ENCODE measurements at places on chromosomes 2 and 18.
A peak's percentile ranks its signal among the peaks of the same experiment; 100 is the strongest.

- no peak for DNase-seq
These were observed 302.3 kb upstream of the EPHA4 start for GRCh38 chr2:221874444-221874843.

DNA sequence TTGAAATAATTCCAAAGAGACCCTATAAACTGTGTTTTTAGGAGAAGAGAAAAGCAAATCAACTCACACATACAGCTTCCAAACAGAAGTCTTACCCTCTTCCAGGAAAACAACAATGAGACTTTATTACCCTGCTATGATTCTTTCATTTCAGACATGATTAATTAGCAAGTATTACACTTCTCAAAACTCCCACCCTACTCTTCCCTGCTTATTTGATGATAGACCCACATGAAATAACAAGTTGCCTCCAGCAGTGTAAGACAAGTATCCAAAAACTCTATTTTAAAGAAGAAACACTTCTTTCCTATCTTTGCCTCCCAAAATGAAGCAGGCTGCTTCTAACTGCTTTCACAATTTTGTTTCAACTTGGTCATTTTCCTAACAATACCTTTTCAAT is 4.1 kb downstream of the FIGN start:
- DNase-seq: no peak

DNA sequence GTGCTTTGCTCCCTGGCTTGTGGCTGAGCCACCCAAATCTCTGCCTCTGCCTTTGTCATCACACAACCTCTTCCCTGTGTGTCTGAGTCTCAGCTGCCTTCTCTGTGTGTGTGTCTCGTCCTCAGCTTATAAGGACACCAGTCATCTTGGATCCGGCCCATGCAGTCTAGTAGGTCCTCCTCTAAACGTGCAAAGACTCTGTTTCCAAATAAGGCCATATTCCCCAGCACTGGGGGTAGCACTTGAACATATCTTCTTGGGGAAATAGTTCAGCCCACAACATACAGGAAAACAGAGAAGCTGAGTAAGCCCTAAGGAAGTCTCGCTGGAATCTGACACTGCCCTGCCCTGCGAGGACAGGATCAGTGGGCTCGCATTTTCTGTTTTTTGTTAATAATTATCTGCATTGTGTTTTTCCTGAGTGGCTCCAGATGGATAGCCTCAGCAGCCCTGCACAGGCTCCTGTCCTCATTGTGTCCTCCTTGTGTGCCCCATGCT is 42.1 kb downstream of the MTCL1 start:
- DNase-seq: peak; percentile 76

DNA sequence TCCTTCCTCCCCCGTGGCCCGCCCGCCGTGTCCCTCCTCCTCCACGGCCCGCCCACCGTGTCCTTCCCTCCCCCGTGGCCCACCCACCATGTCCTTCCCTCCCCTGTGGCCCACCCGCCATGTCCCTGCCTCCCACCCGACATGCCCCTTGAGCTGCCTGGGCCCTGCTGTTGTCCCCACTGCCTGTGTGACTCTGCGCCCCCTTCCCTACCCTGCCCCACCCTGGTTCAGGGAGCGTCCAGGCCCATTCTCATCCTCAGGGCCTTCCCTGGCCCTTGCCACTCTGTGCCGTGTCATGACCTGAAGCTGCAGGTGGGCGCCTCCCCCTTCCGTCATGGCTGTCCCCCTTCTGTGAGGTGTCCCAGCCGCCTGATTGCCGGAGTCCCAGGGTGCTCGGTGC is 20.7 kb downstream of the D2HGDH start:
- no peak for DNase-seq

GRCh38 chr2:101479328-101479727 is 4.4 kb upstream of the RFX8 start:
- DNase-seq: no peak

DNA sequence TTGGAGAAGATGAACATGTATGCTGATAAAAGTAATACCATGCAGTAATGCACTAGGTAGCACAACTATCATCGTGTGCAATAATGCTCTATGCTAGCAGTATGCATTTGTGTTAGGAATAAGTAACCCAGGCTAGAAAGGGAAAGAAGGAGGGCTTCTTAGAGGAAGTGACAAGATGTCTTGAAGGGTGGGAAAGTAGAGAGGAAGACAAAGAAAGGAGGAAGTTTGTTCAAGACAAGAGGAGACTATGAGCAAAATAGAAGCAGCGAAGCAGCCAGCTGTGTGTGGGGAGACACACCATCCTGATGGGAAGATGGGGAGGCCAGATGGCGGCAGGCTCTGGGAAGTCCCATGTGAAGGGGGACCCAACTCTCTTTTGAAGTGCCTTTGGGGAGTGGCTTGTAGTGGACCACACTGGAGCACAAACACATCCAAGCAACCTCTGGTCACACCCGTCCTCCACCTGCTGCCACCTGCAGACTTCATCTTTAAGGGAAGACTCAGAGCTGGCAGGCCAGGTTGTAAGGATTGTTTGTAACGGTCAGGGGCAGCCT is 39.9 kb upstream of the INHBB start:
- DNase-seq: no peak

DNA sequence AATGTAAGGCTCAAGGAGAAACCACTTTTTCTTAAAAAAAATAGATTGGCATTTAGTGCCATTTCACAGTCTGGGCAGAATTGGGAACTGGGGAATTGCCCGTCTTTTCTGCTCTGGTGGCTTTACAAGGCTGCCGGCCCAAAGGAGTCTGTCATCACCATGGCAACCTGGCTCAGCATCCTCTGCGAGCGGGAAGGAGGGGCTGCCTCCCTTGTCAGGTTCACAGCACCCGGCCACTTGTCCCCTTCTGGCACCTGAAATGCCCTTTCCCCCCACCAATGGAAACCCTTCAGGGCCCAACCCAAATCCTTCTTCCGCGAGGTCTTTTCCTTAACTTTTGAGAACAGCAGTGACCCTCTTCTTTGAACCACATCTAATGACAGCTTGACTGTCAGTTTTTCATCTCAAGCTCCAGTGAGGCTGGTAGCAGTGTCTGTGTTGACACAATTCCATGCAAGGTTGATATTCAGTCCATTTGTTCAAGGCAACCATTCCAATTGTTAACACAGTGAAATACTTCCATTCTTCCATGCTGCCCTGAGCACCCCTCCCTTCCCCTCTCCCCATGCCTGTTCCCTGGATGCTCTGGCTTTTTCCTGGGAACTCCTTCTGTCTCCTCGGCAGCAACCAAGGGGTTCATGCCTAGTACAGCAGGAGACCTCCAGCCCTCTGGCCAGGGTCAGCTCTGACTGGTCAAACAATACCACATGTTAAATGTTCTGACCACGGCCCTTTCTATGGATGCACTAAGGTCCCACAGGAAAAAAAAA is 79.6 kb downstream of the DNER start:
- no peak for DNase-seq

- DNase-seq: no peak
These were observed 101.3 kb upstream of the GPR45 start for GRCh38 chr2:105140240-105140568.

- DNase-seq: no peak
These were observed 13.1 kb downstream of the PPP3R1 start for GRCh38 chr2:68238955-68239822.

- no peak for DNase-seq
These were observed 19.2 kb upstream of the CAPN13 start for GRCh38 chr2:30826481-30826880.

DNA sequence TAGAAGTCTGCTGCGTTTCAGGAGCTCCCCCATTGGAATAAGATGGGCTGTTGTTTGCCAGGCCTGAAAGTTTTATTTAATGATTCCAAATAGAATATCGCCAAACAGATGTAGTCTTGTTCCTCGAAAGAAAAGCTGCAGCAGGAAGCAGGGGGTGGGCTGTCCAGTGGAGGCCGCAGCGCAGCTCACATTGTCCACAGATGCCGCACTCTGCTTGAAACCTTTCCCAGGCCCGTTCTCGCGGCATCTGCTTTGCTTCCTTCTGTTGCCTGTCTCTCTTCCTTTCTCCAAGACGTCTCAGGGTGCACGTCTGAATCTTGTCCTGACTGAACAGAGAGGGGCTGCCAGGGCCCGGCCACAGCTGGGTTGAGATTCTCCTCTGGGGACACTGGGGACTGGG is 12.4 kb upstream of the IGFBP2 start:
- no peak for DNase-seq

GRCh38 chr18:58960946-58961722 is 96.5 kb downstream of the ZNF532 start:
- no peak for DNase-seq

GRCh38 chr18:34942276-34942675 is 98.9 kb upstream of the MAPRE2 start:
- DNase-seq: no peak

DNA sequence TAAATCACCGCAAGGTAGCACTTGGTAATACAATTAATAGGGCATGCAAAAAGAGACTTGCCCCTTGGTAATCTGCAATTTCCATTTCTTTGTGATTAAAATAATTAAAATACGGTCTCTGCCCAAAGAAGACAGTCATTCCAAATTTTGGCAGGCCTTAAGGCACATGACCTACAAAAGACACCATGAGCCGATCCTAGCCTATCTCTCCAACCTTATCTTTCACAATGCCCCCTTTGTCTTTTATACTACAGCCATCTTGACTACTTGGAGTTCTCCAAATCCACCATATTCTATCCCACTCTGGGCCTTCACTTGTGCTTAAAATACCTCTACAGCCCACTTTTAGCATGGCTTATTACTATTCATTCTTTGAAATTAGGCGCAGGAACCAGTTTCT is 23.3 kb downstream of the CFAP210 start:
- DNase-seq: no peak

DNA sequence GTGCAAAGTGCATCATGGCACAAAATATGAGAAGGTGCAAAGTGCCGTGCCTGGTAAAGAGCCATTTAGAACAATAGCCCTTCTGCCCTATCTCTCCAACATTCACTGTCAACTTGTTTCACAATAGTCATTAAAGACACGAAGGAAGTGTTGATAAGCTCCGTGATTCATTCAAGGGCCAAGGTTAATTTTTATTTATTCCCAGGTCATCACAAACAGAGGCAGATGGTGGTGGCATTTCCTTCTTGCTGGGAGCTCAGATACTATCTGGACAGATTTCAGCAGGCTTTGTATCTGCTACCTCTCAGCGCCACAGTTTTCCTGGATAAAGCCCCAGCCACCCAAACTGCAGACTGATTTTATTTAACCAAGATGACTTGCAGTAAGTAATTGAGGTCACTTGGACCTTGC is 309.3 kb downstream of the ZNF521 start:
- DNase-seq: no peak

GRCh38 chr2:5442736-5443135 is 249.4 kb upstream of the SOX11 start:
- no peak for DNase-seq

DNA sequence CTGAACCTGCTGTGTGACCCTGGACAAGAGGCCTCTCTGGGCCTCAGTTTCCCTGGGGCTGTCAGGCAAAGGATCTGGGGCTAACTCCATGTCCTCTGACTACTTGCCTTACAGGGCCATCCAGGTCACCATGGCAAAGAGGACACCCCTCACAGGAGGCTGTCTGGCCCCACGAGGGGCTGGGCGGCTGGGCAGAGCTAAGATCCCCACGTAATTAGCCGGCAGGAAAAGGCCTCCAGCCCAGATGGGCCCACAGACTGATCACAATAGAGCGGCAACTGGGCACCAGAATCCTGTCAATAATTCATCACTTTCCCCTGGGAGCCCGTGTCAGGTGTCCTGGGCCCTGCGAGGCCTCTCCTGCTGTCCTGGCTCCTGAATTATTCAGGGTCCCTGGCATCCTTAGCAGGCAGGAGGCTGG is 44.8 kb upstream of the OTOF start:
- no peak for DNase-seq

- DNase-seq: peak; percentile 74
These were observed 44.2 kb upstream of the SLC39A10 start for GRCh38 chr2:195612611-195613495.

DNA sequence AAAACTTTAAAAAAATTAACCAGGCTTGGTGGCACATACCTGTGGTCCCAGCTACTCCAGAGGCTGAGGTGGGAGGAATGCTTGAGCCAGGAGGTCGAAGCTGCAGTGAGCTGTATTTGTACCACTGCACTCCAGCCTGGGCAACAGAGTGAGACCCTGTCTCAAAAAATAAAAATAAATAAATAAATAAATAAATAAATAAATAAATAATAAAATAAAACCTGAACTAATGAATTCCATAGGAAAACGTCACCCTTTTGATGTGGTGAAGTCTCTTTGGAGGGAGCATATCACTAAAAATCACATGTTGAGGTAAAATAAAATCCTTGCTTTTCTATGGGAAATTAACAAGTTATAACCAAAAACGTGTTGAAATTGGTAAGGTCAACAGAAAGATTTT is 29.6 kb upstream of the ITGAV start:
- DNase-seq: no peak

DNA sequence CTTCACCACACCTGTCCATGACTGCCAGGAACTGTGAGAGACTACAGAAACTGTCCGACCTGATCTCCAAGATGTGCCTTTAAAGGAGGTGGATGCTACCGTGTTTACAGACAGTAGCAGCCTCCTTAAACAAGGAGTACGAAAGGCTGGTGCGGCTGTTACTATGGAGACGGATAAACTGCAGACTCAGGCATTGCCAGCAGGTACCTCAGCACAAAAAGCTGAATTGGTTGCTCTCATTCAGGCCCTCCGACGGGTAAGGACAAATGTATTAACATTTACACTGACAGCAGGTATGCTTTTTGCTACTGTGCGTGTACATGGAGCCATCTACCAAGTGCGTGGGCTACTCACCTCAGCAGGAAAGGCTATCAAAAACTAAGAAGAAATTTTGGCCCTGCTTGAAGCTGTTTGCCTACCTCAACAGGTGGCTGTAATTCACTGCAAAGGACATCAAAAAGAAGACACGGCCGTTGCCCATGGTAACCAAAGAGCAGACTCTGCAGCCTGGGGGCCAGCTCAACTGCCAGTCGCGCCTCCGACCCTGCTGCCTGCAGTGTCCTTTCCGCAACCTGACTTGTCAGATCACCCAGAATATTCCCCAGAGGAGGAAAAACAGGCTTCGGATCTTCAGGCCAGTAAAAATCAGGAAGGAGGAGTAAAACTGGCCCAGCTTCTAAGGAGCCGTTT is 30.9 kb downstream of the SKA1 start:
- no peak for DNase-seq

DNA sequence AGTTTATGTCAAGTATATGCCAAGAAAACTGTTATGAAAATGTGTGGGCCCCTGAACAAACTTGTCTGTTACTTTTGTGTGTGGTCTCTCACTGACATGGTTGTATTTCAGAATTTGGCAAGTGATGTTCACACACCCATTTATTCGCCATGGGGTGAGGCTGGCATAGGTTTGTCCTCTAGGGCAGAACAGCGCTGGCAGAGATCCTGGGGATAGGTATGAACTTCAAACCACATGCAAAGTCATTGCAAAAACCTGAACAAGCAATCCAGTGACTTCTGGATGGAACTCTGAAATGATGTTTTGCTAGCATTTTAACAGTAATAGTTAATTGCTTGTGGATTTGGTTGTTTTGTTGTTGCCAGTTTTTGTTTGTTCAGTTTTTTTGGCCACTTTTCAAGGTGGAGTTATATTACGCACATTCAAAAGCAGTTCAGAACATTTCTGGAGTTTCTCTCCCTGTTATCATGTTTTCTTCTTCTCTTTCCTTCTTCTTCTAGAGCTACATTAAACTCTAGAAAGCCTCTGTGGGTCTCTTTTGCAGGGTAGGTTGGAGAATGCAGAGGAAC is 78.5 kb downstream of the MDH1 start:
- no peak for DNase-seq

GRCh38 chr18:70058916-70059315 is 111.2 kb upstream of the CD226 start:
- no peak for DNase-seq

Measured in hepatic stellate cell (primary cell).